K562 (cell line): ENCODE measurements at places on chromosomes 7 and 10.

DNA sequence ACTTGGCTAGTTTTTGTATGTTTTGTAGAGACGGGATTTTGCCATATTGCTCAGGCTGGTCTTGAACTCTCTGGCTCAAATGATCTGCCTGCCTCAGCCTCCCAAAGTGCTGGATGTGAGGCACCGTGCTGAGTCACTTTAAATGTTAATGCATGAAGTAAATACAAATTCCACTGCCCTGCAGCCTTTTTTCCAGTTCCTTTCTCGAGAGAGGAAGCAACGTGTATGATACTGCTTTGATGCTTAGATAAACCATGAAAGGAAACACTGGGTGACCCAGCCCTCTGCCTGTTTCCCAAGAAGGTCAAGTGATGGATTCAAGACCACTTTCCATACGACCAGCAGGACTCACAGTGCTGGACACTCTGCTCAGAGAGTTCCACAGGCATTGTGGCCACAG lies 11.3 kb upstream of the MRPS24 start:
- DNase-seq = no peak

DNA sequence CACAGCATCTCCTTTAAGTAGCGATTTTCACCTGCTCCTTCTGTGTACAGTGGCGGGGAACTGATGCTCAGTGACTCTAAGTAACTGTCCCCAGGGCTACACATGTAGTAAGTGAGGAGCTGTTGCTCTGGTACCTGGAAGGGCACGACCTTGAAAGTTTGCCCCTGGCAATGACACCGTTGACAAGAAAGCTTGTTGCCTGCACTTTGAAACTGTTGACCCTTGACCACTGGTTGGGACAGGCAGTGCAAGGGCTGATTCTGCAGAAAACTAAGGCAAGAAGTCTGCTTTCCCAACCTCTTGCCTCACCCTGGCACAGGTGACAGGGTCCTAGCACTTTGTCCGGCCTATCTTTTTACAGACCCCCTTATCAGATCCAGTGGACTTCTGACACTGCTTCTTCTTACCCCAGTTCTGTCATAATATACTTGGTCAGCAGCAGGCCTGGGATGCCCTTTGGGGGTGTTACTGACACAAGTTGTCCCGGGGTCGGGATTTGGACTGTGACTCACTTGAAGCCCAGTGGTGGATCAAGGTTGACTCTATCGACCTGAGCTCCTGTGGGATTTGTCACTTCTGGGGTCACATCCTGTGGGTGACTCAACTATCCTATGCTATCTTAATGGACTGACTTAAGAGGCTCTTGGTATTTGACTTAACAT lies 5.8 kb downstream of the ACSL5 start:
- DNase-seq = peak; percentile 48

- DNase-seq = no peak
Observed at GRCh38 chr7:22783421-22783820, 39.2 kb downstream of the TOMM7 start.

- no peak for DNase-seq
Observed at GRCh38 chr10:1393481-1393880, 337.3 kb downstream of the WDR37 start.

DNA sequence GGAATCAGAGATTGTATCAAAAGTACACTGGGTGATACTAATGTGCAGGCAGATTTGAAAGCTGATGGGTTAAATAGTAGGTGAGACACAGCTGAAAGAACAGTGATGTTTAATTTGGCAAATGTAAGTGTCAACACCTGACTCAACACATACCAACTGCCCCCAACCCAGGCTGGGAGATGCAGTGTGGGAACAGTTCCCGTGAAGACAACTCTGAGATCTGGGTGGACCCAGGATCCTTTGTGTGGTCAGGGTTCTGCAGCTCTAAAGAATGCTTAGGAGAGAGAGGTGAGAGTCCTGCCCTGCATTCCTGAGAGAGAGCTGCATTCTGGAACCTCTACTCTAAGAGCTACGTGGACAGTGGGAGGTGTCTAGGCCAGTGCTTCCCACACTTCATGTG lies 479.7 kb downstream of the RPS24 start:
- no peak for DNase-seq

GRCh38 chr10:110618230-110618610 lies 25.9 kb upstream of the RBM20 start:
- DNase-seq = no peak

GRCh38 chr7:92567460-92567859 lies 22.7 kb downstream of the FAM133B start:
- no peak for DNase-seq
